ENCODE measurements at places on chromosomes 11 and 22.
A peak's percentile ranks its signal among the peaks of the same experiment; 100 is the strongest.

DNA sequence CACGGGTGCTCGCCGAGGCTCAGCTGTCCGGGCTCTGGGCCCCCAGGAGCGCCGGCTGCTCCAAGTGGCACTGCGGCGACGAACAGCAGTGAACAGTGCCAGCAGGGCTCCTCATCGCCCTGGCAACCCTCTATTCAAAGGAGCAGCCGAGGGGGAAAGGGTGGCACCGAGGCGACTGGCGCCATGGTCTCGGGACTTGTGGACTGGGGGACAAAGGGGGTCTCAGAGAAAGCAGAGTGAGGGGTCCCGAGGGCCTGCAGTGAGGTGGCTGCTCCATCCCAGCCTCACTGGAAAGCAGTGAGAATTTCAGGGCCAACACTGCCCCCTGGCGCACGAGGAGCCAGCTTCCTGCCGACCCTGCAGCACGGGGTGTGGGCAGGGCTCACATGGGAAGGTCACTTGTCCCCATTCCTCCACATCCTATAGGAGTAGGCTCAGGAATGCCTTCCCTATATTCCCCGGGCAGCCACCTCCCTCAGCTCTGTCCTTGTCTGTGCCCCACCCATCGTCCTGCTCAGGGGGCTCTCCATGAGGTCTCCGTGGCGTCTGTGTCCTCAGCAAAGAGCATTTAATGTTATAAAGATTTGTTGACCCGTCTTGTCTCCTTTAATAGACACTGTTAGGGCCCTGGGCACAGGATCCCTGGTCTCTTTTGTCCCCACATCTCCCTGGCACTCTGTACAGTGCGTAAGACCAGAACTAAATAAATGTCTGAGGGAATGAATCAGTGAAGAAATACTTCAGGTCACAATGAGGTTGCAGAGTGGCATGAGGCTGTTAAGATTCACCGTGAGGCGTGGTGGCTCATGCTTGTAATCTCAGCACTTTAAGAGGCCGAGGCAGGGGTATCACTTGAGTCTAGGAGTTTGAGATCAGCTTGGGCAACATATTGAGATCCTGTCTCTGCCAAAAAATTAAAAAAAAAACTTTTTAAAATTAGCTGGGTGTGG, 26.4 kb downstream of the LRFN4 start:
- peak; percentile 72 for DNase-seq

GRCh38 chr11:111393096-111393495, 14.0 kb upstream of the POU2AF1 start:
- no peak for DNase-seq

- DNase-seq: no peak
Measured at GRCh38 chr11:125398475-125398874, 97.6 kb downstream of the FEZ1 start.

DNA sequence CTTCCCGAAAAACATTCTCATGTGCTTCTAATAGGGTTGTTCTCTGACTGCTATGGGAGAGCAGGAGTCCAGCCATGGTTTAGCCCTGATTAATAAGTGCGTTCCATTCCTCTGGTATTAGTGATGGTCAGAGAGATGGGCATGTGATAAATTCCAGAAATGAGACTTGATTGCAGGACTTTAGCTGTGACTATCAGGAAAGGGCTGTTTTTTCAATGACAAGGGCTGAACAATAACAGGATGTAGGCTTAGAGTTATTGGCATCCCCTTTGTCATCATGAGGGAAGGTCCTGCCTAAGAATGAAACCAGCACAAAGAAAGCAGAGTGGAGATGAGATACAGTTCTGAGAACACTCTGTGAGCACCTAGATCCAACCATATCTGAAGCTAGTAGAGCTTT, 494.6 kb downstream of the MIAT start:
- DNase-seq: no peak

- DNase-seq: no peak
Measured at GRCh38 chr22:44424867-44425693, 73.0 kb downstream of the RTL6 start.

DNA sequence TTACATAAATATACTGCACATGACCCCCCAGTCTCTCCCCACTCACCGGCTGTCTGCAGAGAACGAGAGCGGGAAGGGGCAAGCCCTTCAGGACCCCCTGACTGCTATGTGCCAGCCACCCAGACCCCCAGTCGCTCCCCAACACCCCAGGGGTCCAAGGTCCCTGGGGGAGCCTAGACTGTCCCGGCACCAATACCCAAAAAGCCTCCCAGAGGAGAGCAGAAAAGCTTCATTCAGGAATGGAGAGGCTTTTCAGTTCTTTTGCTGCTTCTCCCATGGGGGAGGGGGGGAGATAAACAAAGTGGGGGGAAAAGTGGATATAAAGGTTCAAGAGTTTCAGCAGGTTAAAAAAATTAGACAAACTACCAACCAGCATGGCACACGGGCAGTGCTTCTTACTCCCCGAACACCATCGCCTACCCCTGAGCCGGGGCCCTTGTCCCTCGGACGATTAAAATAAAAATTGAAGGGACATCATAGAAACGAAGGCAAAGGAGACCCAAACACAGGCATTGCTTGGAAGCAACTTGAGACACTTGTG, 1.3 kb downstream of the CSNK1E start:
- DNase-seq: peak; percentile 59

- DNase-seq: no peak
Measured at GRCh38 chr22:38881464-38881871, 9.5 kb upstream of the CBX6 start.

DNA sequence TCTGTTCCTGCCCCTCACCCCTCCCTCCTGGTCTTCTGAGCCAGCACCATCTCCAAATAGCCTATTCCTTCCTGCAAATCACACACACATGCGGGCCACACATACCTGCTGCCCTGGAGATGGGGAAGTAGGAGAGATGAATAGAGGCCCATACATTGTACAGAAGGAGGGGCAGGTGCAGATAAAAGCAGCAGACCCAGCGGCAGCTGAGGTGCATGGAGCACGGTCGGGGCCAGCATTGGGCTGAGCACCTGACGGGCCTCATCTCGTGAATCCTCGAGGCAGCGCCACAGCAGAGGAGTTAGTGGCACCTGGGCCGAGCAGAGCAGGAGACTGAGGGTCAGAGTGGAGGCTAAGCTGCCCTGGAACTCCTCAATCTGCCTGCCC, 941.8 kb downstream of the BRD1 start:
- no peak for DNase-seq

DNA sequence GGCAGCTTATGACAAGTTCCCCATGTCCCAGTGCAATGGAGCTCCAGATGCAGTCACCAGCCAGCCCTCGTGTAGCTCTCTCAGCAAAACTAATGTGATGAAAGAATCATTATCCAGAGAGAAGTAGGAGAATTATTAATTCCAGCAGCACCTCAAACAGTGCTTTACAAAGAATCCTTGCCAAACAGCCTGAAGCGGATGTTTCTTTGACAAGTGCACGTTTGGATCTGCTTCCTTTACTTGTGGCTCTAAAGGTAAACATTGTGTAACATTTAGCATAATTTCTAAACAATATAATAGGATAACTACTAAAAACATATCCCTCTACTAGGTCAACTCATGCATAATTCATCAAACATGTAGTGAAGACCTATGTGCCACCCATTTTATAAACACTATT, 197.0 kb downstream of the FAM181B start:
- DNase-seq: no peak

DNA sequence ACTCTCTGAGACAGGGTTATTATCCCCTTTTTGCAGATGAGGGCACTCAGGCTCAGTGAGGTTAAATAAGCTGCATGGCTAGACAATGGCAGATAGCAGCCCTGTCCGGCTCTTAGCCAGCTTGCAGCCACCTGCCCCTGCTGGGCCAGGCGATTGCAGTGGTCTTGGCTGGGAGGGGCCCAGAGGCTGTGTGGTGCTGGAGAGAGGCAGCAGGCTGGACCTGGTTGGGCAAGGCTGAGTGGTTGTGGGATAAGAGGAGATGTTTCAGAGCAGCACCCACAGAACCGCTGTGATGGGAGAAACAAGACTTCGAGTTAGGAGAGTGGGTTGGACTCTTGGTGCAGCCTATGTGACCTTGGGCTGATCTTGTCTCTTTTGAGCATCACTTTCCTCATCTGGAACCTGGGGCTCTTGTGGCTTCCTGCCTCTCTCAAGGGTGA, 25.5 kb downstream of the PTPRJ start:
- DNase-seq: peak; percentile 69

GRCh38 chr22:42187646-42188045, 57.0 kb upstream of the CYP2D6 start:
- no peak for DNase-seq

- no peak for DNase-seq
Measured at GRCh38 chr11:95762534-95762933, 27.0 kb downstream of the FAM76B start.

- no peak for DNase-seq
Measured at GRCh38 chr11:29629286-29629685, 387.5 kb downstream of the KCNA4 start.

DNA sequence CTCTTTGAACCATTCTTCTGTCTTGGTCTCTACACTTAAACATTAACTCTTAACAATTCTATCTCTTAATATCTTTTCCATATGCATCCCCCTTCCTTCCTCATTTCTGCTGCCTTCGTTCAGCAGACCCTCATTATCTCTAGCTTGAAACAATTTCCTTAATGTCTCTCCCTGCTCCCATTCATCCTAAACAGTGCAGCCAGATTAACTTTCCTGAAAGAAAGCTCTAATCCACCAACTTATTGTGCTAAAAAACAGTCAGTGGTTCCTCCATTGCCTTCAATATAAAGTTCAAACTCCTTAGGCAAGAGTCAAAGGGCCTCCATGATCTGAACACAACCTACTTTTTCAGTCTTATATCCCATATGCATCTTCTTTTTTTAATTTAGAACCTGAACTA, 42.5 kb downstream of the SOX6 start:
- no peak for DNase-seq

GRCh38 chr11:116792144-116792868, 627 bp upstream of the APOA5 start:
- DNase-seq: no peak

DNA sequence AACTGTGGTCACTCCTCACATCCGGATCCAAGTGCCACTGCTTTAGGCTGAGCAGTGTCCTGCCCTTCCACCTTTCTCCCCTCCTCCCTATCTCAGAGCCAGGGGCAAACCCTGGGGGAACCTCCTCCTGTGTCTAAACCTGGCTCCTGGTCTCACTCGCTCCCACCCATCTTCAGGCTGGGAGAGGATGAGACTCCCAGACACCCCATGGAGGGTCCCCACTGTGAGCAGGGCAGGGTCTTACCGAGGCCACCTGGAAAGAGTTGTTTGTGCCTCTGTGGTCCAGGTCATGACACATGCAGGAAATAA, 93.6 kb downstream of the PDE2A start:
- no peak for DNase-seq

GRCh38 chr11:45089251-45089650, 57.2 kb upstream of the PRDM11 start:
- no peak for DNase-seq

DNA sequence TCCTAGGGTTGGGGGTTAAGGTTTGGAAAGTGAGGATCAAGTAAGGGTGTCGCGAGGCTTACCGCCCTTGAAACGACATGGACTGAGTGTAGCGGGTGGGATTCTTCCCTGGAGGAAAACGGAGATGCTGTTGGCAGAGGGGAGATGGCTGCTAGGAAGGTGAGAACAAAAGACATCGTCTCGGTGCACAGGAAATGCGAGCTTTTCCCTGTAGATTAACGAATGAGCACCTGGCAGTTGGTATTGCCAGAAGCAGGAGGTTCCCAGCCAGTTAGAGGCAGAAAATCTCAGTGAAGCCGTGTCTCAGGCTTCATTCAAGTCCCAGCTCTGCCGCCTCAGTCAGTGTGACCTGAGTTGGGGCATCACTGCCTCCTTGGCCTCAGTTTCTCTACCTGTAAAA, 1.4 kb upstream of the LHFPL7 start:
- no peak for DNase-seq

GRCh38 chr11:103927535-103927934, 108.9 kb upstream of the DDI1 start:
- DNase-seq: peak; percentile 48

- DNase-seq: no peak
Measured at GRCh38 chr11:86984701-86985100, 29.5 kb upstream of the FZD4 start.

DNA sequence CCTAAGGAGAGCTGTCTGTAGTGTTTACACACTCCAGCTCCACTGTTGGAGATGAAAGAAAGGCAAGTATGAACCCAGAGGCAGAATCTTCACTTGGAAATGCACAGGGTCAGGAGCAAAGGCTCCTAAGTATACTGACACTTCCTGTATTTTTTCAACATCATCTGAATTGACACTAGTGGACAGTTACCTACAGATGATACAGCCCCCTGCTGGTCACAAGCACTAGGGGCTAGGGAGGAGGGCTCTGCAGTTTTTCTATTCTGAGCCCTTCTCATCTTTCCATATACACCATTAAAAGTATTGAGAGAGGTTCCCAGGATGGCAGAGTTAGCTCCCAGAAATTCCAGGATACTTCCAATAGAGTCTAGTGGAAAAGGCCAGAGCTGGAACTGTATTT, 290.3 kb upstream of the API5 start:
- peak; percentile 42 for DNase-seq

DNA sequence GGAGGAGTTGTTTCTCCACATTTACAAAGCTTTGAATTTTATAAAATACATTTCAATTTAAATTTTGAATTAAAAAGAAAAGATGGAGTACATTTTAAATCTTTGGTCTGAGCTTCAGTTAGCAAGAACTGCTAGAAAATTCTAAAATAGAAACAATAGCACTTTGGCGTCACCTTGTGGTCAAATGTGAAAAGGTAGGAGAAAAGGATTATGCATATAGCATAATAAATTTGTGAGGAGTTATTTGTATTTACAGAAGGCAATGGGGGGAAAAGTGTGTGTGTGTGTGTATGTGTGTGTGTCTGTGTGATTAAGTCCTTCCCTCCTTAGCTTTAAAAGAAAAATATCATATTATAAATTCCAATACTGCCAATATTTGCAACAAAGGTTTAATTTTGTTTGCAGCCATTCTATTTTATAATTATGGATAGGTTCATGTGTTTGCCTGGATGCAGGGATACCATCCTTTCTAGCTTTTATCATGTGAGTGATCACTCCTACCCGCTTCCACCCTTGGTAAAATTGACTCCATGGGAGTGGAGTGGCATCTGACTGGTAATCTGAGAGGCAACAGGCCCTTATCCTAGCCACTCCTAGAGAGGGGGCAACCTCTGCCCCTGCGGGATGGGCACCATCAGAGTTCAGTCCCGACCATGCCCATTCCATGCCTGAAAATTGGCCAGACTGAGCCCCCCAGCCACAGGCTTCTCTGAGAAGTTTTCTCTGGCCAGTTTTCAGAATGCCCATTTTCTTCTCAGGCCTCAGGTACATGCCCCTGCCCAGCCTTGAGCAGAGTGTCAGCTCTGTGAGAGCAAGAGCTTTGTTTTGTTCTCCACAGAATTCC, 13.6 kb upstream of the LGR4 start:
- peak; percentile 81 for DNase-seq

DNA sequence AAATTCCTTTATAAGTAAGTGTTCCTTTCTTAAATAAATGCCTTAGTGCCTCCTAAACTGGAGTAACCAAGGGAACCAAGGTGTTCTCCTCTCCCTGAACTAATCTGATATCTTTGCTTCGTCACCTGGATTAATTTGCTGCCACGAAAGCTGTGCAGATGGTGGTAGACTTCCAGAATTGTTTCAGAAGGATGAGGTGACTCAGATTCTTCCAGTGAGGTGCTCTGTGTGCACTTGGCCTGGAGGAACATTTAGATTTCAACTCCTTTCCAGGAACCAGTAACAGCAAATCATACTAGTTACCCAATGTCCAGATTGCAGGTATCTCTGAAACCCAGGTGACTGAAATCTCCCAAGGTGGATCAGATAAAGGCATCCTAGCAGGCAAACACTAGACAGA, 181.9 kb downstream of the FAT3 start:
- DNase-seq: no peak

All from hematopoietic multipotent progenitor cell treated with erythropoietin and hydrocortisone succinate and interleukin-3 and kit ligand, for 4 days (in vitro differentiated cells).